Stimulated activated CD8-positive, alpha-beta memory T cell treated with anti-CD3 and anti-CD28 coated beads, Interleukin-15, amount 100 ng/mL, for 24 hours (primary cell): ENCODE measurements at places on chromosomes 2 and 18.

GRCh38 chr2:121297217-121297830 lies 12.3 kb upstream of the TFCP2L1 start:
- DNase-seq, result no peak

DNA sequence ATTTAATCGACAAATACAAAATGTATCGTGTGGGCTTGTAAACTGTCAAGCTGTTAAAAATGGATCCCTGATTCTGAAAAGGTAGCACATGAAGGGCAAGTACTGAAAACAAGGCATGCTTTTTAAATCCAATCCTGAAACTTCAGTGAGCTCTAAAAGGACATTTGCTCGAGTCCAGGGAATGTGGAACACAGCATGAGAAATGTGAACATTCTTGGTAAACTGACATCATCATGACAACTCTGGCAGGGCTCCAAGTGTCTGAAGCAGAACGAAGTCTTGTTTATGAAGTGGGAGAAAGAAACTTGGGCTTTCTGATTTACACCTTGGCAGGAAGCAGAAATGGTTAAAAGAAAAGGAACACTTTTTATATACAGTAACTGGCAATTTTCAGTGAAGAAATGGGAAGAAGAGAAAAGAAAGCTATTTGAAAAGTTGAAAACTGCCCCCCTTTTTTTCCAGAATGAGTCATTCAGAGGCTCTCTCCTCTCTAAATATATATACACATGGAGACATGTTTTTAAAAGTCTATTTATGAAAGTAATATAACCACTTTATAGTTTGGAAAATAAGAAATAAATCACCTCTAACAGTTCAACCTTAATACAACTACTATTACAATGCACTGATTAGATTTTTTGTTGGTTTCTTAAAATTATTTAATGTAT lies 120.8 kb downstream of the GAREM1 start:
- DNase-seq, result no peak

- no peak for DNase-seq
Measured at GRCh38 chr2:57876313-57876712, 170.3 kb upstream of the VRK2 start.

- DNase-seq, result no peak
Measured at GRCh38 chr2:178819147-178819875, 12.1 kb upstream of the TTN start.

DNA sequence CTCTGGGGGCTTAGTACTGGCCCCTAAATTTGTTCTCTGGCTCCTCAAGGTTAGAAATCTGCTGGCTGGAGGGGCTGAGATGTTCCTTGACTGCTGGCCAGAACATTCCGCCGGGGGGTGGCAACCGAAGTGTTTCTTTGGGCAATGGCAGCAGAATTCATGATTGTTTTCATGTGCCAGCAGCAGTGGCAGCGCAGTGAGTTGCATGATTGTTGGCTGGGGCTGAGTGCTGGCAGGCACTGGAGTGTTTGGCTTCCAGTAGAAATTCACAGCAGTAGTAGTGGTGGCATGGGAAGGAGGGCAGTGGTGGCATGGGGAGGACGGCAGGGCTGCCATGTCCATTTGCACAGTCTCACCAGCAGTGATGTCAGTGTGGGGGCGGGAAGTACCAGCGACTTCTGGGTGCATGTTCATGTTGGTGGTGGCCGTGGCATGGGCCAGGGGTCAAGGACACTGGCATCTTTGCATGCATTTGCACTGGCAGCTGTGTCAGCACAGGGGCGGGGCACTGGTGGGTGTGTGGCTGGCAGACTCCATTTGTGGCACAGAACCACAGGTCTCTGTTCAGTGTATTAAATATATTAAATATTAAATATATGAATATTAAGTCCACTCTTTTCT lies 130.6 kb upstream of the CDH7 start:
- DNase-seq, result no peak

GRCh38 chr2:65331336-65332025 lies 100.9 kb downstream of the SPRED2 start:
- no peak for DNase-seq

DNA sequence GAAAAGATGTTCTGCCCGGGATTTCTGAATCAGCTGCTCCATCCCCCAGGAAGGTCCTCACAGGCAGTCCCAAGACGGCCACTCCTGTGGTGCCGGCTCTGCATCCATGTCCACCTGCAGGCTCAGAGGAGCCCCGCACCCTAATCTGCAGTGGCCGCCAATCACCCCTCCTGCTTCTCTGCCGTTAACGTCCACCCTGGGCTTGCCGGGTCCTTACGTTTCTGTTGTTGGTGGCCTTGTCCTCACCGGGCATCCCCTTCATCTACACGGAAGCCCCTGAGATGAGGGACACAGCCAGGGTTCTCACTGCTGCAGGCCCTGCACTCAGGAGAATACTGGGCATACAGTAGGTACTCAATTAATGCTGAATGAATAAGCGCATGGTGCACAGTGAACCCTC lies 131.5 kb upstream of the SNTG2 start:
- no peak for DNase-seq

DNA sequence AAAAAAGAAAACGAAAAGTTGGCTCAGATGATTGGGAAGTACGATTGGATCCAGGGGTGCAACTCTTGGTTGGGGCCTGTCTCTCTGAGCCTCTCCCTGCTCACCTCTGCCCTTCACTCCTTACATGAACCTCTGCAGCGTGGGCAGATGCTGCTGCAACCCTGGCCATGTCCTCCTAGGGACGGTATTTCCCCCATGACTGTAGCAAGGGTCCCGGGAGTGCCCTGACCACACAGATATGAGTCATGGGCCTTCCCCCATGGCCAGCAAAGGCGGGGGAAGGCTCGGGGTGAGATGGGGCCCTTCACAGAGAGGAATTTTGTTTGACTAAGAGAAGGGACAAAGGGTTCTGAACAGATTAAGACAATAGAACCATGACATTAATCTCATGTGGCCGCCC lies 129.0 kb downstream of the NCK2 start:
- peak; percentile 13 for DNase-seq

DNA sequence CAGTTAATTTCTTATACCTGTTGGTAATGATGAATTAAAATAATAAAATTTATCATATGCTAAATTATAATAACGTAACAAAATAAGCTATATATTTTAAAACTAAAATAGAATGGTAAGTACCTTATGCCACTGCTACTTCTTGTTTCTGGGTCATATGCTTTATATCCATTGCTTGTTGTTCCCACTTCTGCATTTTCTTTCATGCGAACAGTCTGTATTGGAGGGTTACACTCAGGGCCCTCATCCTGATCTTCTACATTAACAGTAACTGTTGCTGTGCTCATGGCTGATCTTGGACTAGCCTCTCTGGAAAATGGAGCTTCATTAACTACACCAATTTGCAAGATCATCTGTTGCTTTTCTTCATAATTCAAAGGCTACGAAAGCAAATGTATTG lies 22.2 kb downstream of the DSC2 start:
- DNase-seq, result no peak

DNA sequence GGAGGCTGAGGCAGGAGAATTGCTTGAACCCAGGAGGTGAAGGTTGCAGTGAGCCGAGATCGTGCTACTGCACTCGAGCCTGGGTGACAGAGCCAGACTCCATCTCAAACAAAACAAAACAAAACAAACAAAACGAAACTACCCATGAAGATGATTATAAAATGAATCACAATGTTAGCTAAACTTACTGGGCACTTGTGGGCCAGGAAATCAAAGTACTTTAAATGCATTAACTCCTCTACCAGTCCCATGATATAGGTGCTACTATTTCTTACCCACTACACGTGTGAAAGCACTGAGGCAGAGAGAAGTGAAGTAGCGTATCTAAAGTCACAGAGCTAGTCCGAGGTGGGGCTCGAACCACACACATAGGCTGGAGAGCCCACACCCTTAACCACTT lies 53.6 kb downstream of the POLE4 start:
- no peak for DNase-seq

GRCh38 chr18:22467760-22468553 lies 50.2 kb upstream of the CTAGE1 start:
- no peak for DNase-seq

GRCh38 chr2:26269571-26270158 lies 24.9 kb downstream of the HADHB start:
- no peak for DNase-seq

- no peak for DNase-seq
Measured at GRCh38 chr2:217909156-217909820, 93.5 kb downstream of the TNS1 start.

DNA sequence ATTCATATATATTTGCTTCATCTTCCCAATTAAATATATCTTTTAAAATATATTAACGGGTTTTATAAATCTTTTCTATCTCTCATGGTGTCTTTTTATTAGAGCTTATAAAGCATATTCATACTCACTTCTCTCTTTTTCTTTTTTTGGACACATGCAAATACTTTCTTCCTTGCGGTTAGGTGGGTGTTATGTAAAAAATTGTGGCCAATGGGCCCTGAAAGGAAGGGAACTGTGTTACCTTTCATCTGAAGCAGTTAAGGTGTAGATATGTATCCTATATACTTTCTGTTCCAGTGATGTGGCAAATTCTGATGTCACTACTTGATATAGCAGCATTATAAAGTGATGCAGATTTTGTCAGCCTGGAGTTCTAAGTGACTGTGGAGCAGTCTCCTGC lies 714.5 kb downstream of the PLCL1 start:
- no peak for DNase-seq

DNA sequence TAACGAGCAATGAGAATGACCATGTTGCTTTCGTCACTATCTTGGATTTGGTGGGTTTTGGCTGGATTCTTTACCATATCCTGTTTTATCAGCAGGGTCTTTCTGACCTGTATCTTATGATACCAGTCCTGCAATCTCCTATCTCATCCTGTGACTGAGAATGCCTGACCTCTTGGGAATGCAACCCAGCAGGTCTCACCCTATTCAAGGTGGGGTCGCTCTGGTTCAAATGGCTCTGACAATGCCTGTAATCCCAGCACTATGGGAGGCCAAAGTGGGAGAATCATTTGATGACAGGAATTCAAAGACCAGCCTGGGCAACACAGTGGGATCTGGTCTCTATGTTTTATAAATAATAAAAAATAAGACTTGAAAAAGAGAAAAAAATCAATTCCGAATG lies 173.5 kb downstream of the ACTR3 start:
- no peak for DNase-seq
